ENCODE measurements at places on chromosomes 4 and X.

- no peak for DNase-seq
These were observed 5.1 kb downstream of the PPARGC1A start for GRCh38 chr4:23884741-23885140.

DNA sequence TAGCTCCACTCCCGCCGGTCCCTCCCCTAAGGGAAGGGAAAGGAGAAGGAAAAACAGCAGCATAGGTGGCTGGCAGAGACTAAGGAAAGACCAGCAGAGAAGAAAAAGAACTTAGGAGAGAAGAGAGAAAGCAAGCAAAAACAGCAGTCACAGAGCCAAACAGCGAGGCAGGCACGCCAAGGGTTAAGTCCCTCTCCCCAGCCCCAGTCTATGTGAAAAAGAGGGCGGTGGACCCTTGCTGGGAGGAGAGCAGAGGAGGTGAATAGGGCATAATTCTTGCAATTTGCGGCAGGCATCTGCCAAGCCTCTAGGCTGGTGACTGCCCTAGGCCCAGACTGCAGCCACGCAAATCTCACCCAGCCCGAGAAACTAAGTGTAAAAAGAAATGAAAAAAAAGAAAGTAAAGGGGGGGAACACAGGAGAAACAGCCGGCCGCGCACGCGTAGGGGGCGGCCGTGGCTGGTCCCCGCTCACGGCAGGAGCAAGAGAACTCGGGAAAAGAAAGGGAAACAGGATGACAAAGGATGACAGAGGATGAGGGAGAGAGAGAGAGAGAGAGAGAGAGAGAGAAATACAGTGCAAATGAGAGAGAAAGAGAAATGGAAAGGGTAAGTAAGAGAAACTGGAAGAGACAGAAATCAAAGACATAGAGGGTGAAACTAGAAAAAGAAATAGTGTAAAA is 48.6 kb downstream of the MAGEA9 start:
- DNase-seq: peak; percentile 25

- no peak for DNase-seq
These were observed 16.0 kb downstream of the CLOCK start for GRCh38 chr4:55530691-55531090.

DNA sequence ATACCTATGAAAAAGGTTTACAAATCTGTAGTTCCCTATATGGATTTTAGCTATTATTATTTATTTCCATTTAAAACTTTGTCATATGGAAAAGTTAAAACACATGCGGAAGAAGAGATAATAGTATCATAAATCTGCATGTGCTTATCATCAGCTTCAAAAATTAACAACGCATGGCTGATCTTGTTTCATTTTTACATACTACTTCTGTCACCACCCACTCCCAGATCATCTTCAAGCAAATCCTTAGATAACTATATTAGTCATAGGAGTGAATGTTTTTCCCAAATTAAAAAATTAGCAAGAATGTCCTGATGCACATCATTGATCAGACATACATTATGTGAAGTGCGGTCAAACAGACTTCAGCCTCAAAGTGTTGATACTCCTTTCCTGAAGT is 24.6 kb upstream of the MOB1B start:
- no peak for DNase-seq

GRCh38 chr4:5796976-5797375 is 86.0 kb downstream of the EVC start:
- DNase-seq: no peak

- no peak for DNase-seq
These were observed 110.9 kb downstream of the FRAS1 start for GRCh38 chr4:78168029-78168428.

DNA sequence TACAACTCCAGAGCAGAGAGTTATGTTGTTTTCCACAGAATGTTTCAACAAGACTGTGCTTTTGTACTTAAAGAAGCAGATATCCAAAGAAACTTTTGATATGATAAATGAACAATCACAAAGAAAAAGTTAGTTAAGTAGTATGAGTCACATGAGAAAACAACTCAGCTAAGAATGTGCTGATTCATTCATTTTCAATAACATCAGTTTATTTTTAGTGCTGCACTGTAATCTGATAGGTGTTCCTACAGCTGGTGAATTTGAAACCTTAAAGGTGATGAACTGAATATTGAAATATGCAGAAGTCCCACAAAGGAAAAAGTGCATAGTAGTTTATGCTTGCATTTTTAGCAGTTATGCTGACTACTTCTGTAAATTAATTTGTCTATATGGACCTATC is 180.3 kb upstream of the TENM3 start:
- DNase-seq: no peak

DNA sequence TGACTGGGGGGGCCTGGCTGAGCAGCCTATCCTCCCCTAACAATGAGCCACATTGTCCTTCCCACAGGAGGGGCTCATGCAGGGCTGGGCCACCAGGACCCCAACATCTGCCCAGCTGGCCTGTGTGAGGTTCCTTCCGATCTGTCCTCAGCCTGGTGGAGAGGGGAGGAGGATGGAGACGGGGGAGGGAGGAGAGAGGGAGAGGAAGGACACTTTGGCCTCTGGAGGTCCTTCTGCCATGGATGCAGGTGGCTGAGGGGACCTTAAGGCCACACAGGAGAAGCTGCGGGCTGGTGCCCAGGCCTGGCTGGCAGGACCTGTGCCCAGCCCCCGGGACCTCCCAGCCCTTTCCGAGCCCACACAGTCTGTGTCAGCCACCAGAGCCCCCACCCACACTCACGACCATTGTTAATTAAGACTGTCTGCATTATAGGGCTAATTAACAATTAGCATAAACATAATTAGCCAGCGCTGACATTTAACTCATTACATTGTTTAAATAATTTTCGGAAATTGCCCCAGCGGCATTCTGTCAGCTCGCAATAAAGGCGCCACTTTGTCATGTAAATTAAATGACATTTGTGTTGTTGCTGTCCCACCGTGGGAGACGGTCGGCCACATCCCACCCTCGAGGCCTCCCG is 53.0 kb upstream of the NKX1-1 start:
- no peak for DNase-seq

DNA sequence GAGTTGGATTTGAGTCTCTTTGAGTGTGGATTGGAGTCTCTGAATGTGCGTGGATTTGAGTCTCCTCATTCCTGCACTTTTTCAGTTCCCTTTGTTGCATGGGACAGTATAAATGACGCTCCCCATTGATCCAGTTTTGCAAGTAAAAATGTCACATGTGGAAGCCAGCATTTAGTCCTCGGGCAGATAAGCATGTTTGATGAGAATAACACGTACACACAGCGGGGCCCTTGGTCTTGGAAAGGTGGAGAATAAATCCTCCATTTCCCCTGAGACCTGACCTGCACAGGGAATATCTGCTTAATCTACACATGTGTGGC is 8.1 kb downstream of the P2RY8 start:
- DNase-seq: no peak

GRCh38 chr4:169179609-169180521 is 90.9 kb downstream of the SH3RF1 start:
- no peak for DNase-seq

- DNase-seq: no peak
These were observed 89.7 kb downstream of the SYTL5 start for GRCh38 chrX:38095971-38096529.

GRCh38 chr4:99891351-99891750 is 2.9 kb downstream of the LAMTOR3 start:
- DNase-seq: no peak

GRCh38 chr4:149306537-149306936 is 509.1 kb downstream of the IQCM start:
- DNase-seq: no peak

DNA sequence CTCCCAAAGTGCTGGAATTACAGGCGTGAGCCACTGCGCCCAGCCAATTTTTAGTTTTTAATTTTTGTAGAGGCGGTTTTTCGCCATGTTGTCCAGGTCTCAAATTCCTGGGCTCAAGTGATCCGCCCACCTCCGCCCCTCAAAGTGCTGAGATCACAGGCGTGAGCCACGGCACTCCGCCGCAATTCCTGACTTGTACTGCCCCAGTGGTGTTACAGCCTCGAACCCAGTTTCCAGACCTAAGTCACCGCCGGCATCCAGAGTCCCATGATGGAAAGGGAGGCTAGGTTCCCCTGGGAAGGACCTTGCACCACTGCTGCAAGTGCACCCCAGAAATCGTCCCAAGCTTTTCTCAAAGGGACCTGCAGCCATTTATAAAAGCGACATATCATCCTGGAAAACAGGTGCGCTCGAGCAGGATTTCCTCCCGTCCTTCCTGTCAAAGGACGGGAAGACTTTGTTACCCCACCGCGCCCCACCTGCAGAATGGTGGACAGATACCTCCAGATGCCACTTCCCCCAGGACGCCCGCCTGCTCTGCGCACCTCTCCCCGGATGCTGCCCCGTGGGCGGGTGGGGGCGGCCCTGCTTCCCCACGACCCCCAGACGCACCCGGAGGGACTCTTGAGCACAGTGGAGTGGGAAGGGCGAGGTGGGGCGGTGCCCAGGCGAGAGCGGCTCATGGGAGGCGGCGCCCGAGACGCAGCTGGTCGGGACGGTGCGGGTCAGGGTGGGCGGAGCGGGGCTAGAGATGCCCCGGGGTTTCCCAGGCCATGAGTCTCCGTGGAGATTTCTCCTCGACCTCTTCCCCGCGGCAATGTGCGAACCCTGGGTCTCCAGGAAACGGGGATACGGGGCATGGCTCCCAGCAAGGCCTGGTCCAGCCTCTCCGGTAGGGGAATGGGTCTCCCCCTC is 947 bp upstream of the RPL10 start:
- peak; percentile 48 for DNase-seq

- DNase-seq: no peak
These were observed 44.8 kb upstream of the NSG1 start for GRCh38 chr4:4341861-4342650.

All from neural crest cell (in vitro differentiated cells).